ENCODE measurements at places on chromosomes 4 and X. TPM values are rescaled to one million over a fixed set of nuclear protein-coding genes. Genes with fewer than 3 reads are reported as not detected.

- H3K4me3 ChIP-seq, result no peak overlapping the region
- H3K27me3 ChIP-seq, result no peaks in the 10 kb centered on the region
- no peak for DNase-seq
- no peaks in the 10 kb centered on the region for H3K36me3 ChIP-seq
- H3K4me1 ChIP-seq, result peaks cover 13% of the 10 kb centered on the region
Measured at GRCh38 chrX:13000301-13000811, 25.4 kb downstream of the TMSB4X start.

The STOX2 gene
- total RNA-seq, result 12.6 TPM

The SHOX gene
- total RNA-seq, result not detected

The LCORL gene
- 7.1 TPM for total RNA-seq

The EDA2R gene
- 0.09 TPM for total RNA-seq

The TEX13B gene
- total RNA-seq, result not detected

GRCh38 chr4:94588896-94589693 lies 137.4 kb downstream of the PDLIM5 start:
- H3K27ac ChIP-seq, result no peak overlapping the region
- peaks cover 34% of the 10 kb centered on the region for H3K36me3 ChIP-seq
- H3K27me3 ChIP-seq, result no peaks in the 10 kb centered on the region
- H3K4me3 ChIP-seq, result no peak overlapping the region

DNA sequence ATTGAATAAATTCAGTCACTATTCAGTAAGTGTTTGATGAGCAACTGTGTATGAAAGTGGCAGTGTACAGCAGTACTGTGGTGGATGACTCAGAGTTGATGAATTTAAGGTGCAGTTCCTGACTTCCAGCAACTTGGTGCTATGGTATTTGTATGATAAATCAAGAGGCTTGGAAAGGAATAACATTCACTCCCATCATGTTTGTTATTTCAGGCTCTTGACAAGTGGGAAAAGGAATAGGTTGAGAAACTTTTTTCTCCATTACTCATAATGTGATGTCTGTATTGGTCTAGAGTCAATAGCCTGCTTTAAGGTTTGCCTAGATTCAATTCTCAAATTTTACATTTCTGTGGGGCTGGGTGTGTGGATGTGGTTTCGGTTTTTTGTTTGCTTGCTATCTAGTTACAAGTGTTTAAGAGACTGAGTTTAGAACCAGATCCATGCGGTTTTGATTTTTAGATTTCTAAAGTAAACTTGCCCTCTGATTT lies 35.1 kb upstream of the CYP2U1 start:
- DNase-seq, result no peak
- no peaks in the 10 kb centered on the region for H3K27me3 ChIP-seq
- peaks cover 2% of the 10 kb centered on the region for H3K4me1 ChIP-seq
- H3K4me3 ChIP-seq, result no peak overlapping the region

- no peak for DNase-seq
- no peaks in the 10 kb centered on the region for H3K27me3 ChIP-seq
- no peak overlapping the region for H3K27ac ChIP-seq
Measured at GRCh38 chr4:7253837-7254236, 61.5 kb downstream of the SORCS2 start.

DNA sequence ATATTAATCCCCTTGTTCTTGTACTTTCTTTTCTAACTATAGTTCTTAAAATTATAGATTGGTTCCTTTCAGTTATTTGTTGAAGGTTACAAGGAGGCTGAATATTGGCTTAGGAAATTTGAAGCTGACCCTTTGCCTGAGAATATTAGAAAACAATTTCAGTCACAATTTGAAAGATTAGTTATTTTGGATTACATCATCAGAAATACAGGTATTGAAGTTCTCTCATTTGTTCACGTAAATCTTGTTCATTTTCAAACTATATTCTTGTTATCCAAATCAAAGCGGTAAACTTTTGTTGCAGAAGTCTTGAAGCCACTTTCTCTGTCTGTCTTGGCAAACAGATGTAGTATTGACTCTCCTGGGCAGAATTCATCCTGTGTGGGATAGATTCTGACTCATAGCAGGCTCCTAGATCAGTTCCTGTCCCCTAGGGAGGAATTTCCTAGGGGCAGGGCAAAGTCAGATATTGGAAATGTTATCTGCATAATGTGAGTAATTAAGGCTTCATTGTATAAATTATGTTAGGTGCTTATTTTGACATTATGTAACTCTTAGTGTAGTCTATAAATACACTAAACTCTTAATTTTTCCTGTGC lies 25.2 kb downstream of the PI4K2B start:
- H3K27ac ChIP-seq, result no peak overlapping the region
- H3K27me3 ChIP-seq, result no peaks in the 10 kb centered on the region
- H3K4me3 ChIP-seq, result no peak overlapping the region
- peaks cover 14% of the 10 kb centered on the region for H3K36me3 ChIP-seq
- H3K4me1 ChIP-seq, result no peaks in the 10 kb centered on the region
- no peak for DNase-seq

- H3K27me3 ChIP-seq, result no peaks in the 10 kb centered on the region
- H3K4me3 ChIP-seq, result no peak overlapping the region
- peaks cover 13% of the 10 kb centered on the region for H3K4me1 ChIP-seq
Measured at GRCh38 chr4:99356992-99357391, 4.4 kb upstream of the ADH1C start.

The PPARGC1A gene
- 7.7 TPM for total RNA-seq

All from liver (tissue), 10 donors.